ENCODE measurements at places on chromosomes 5 and 9.
A peak's percentile ranks its signal among the peaks of the same experiment; 100 is the strongest.

DNA sequence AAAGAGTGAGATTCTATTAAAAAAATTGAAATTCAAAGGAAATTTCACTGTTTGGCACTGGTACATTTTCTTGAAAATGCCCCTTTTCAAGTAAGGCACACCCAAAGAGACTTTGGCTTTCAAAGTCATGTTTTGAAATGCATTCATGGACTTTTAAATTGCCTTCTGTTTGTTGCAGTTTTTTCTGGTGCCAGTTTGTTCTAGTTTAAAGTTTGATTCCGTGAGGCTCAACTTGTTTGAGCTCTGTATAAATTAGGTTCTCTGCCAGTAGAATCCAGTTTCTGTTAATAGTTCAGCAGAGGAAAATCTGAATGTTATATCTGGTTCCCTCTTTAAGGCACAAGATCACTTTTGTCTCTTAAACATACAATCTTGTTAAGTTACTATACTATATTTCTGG, 16.4 kb downstream of the ATP6V0E1 start:
- no peak for DNase-seq

DNA sequence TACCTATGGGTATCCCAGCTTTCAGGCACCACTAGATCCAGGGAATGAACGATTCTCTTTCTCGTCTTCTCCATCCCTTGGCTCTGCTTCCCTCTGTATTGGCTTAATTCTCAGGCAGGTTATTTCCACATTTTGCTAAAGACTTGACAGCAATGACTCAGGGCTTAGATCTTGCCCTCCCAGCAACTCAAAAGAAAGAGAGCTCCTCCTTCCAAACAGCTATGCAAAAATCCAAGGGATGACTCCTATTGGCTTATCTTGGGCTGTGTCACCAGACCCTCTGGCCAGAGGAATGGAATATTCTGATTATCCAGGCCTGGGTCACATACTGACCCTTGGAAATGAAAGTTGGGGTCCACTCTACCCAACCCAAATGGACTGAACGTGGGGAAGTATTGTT, 270.2 kb downstream of the NTRK2 start:
- DNase-seq: no peak

- no peak for DNase-seq
These were observed 72.5 kb downstream of the PHF2 start for GRCh38 chr9:93648836-93649235.

GRCh38 chr5:103511554-103511885, 51.1 kb downstream of the NUDT12 start:
- no peak for DNase-seq

DNA sequence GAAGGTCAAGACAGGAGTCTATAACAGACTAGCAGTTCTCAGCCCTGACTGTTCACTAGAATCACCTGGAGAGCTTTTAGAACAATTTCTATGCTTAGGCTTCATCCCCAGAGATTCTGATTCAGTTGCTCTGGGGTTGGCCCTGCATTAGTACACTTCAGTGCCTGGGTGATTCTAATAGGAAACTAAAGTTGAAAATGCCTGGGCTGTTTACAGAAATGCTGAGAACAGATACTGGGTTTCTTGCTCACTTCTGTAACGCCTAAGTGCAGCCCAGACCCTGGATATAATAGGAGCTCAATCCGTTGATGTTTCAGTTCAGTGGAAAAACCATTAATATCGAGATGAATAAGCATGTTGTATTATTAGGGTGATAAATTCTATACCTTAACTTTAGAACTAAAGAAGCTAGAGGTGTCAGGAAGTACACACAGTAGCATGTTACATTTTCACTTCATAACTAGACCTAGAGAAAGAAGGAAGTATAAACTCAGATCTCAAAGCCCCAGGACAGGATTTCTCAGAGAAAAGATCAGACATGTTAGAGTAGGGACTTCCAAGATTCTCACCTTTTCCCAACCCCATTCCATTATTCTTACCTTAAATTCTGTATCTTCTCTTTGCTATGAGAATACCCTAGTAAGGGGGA, 20.4 kb downstream of the HAVCR2 start:
- no peak for DNase-seq

DNA sequence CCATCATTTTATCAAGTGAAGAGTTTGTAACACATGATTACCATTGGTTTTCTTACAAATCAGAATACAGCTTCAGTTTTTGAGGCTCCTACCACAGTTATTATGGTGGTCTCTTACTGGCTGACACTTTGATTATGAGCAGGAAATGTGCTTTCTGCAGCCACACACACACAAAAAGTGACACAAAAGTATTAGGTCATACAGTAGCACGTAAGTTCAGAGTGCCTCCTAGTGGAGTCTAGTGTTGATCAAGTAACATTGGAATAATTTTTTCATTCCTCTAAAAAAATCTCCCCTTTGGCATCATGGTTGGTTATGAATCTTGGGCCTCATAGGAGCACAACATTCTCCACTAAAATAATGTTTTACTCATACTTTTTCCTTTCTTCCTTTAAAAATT, 37.6 kb downstream of the PAM start:
- no peak for DNase-seq

DNA sequence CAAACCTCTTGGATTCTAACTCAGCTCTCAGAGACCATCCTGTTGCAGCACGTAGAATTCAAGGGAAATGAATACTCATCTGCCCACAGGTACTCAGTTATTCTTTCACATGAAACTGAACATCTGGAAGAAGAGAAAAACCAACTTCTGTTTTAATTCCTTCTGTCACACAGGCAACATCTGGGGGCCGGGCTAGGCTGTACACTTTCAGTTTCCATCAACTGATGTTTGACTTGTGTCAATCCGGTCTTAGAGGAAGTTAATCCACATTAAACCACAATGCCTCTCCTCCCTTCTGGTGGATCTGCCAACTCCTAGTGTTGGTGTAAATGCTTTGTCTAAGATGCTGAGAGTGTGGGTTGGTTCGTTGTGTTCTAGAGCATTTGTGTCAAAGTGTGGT, 17.6 kb downstream of the DMRT3 start:
- no peak for DNase-seq

GRCh38 chr9:89606624-89607311, 2.0 kb downstream of the GADD45G start:
- DNase-seq: peak; percentile 34

GRCh38 chr9:124799274-124800006, 22.5 kb downstream of the OLFML2A start:
- no peak for DNase-seq

GRCh38 chr5:51488803-51489642, 105.8 kb downstream of the ISL1 start:
- no peak for DNase-seq

GRCh38 chr5:95718203-95718602, 12.9 kb upstream of the RHOBTB3 start:
- DNase-seq: no peak

- DNase-seq: peak; percentile 20
These were observed 226.6 kb downstream of the CD180 start for GRCh38 chr5:66969963-66970362.

DNA sequence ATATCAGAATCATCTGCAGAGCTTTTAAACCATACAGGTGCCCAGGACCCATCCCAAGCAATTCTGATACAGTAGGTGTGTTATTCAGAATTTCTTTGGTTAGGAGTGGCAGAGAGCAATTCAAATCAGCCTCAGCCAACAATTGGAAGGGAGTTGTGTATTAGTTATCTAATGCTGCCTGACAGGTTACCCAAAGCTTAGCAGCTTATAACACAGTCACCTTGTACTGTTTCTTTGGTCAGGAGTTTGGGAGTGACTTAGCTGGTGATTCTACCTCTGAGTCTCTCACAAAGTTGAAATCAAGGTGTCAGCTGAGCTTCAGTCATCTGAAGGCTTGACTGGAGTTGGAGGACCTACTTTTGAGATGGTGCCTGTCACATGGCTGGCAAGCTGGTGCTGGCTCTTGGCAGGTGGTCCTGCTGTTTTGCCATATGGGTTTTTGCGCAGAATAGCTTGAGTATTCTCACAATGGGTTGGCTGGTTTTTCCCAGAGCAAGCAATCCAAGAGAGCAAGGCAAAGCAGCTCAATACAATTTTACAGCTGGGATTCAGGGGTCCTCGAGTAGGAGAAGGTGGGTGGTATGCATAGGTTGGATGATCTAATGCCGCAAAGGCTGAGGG, 18.7 kb upstream of the CARNMT1 start:
- no peak for DNase-seq

DNA sequence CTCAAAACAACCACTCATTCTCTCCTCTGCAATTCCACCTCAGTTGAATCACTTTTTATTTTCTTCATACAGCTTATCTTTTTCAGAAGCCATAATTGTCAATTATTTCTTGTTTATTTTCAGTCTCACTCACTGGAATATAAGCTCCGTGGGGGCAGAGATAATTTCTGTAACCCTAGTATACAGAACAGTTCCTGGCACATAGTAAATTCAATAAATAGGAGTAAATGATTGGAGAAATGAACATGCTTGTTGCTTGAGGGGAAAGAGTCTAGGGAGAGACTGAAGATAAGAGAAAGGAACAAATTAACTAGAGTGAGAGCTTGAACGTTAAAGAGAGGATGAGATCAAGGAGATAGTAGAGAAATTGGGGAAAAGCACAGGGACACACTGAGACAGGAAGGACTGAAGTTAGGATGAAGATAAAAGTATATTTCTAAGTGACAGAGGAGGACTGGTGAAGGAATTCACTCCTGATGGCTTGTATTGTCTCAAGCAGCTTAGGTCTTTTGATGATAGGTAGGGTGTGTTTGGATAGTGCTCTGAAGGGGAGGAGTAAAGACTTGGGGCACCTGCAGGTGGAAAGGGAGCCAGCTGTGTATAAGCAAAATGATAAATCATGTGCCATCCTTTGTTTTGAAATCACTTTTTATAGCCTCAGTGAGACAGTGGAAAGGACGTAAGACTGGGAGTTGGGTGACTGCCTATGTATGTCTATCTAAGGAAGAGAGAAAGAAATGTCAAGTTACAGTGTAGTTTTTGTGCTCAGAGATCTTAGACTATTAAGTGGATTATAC, 2.2 kb downstream of the NAA35 start:
- no peak for DNase-seq

DNA sequence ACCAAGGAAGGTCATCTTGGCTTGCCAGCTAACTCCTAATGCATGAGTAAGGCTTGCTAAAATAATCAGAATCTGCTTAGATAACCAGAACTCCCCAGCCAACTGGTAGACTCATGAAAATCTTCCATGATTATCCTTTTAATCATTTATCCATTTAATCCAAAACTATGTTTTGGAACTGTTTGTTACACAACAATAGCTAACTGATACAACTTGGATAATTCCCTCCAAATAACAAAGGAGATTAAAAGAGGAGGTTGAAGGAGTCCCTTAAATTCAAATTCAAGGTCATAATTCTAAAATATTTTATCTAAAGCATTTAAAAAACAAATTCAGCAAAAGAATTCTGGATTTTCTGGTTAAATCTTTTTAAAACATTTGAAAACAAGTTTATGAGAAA, 222.1 kb downstream of the DEPDC1B start:
- DNase-seq: no peak

DNA sequence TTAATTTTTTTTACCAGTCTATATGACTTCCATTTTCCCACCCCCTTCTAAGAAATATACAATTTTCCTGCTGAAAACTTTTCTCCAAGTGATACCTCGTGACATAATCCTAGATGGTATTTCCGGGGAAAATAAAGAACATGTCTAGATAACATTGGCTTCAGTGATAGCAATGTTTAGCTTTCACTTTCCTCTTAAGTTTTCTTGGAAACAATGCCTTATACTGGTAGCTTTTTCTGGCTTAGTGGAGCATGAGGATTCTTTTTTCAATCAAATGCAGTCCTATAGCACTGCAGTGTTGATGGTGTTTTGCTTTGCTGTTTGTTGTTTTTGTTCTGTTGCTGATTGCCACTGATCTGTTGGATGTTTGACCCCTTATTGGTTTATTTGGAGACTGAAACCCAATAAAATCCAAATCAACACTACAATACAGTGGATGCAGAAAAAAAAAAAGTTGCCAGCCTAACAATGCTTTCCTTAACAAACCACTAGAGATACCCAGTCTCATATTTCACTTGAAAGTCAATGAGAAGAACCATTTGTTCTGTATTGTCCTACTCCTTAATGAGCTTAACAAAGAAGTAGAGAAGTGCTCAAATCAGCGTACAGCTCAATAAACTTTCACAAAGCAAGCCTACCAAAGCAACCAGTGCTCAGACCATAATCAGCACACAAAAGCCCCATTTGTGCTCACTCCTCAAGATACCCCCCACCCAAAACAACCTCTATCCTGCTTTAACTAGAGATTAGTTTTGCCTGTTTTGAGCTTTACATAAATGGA, 74.2 kb upstream of the GRAMD2B start:
- DNase-seq: no peak

DNA sequence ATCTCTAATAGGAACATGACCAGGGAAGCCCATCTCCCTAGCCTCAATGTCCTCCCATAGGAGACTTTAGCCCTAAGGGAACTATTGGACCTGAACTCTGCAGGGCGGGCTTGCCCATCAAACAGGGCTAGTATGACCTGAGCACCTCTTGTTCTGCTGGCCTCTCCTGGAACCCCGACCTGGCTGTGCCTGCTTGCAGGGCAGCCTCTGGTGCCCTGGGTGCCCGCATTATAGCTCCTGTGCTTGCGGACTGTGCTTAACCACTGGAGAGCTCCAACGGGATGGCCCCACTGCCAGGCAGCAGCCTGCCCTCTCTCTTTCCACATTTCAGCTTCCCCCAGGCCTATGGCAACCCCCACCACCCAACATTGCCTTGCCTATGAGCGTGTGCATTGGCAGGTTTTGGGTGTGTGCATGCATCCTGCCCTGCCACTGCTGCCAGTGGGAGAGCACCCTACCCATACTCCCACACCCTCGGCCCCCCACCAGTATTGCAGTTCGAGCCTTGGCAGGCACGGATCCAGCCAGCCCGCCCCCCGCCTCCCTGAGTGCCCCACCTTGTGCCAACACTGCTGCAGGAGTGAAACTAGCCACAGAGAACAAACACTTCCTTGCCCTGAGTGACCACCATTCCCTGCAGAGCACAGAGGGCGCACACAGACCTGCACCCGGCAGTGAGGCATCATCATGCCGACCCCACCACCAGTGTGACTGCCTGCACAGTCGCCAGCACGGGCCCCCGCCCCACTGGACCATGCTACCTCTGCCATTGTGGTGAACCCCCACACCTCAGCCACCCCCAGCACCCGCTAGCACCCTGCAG, 1123.8 kb upstream of the CDH6 start:
- DNase-seq: no peak

DNA sequence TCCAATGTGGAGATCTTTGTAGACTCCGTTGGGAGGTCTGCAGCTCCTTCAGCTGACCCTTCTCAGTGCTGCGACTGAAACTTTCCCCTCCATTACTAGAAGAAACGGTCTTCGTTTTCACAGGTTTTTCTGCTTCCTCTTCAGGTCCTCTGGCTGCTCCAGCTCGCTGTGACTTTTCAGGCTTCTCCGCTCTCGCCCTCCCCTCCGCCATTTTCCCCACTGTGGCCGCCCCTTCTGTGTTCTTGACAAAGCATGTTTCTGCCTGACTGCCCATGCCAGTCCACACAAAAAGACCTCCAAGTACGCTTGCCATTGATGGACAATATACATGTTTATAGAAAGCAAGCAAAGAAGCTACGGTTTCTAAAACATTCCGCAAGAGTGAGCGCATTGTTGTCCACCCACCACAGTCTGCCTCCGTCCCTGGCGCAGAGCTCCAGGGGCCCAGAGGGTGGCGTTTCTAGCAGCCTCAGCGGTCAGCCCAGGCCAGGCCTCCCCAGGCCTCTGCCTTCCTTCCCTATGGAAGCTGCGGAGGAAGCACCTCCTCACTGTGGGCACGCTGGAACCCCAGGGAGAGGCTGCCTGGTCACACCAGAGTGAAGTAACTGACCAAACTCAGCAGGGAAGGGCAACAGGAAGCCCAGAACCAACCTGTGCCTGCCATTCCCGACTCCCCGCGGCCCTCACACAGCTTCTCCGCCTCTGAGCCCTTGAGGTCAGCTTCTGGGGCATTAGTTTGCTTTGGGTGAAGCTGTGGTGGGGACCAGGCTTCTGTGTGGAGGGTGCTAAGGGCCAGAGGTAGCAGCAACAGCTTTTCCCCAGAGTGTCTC, 19.9 kb upstream of the S1PR3 start:
- no peak for DNase-seq
